ENCODE measurements at places on chromosomes 12 and 14.

- DNase-seq, result no peak
Observed at GRCh38 chr14:41773536-41774279, 167.0 kb downstream of the LRFN5 start.

DNA sequence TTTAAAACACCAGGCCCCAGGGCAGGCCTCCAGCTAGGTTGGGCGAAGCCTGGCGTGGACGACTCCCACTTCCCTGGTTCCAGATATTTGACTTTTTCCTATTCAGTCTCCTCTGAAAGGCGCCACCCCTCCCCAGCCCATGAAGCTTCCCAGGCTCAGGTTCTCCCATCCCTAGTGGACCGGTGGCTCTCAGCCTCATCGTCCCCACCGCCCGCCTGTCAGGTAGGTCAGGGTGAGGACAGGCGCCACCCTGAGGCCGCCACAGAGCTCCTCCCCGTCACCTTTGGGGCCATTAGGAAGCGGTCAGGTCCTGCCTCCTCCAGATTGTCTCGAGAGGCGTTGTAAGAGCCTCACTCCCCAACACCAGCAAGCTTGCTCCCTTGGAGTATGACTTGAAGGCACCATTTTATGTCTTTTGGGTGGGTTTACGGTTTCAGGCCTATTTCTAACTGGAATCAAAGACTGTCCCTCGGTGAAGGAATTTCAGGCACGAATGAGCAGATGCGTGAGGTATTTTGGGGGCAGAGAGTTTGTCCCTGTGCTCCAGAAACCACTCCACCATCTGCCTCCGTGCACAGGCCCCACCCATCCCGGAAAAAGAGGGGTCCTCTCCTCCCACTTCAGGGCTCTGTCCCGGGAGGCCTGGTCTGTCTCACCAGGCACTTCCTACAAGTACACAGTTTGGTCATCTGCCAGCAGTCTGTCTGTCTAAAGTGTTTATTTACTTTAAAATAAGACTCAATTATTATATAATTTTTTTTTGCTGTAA lies 55.6 kb downstream of the TSPAN9 start:
- no peak for DNase-seq

DNA sequence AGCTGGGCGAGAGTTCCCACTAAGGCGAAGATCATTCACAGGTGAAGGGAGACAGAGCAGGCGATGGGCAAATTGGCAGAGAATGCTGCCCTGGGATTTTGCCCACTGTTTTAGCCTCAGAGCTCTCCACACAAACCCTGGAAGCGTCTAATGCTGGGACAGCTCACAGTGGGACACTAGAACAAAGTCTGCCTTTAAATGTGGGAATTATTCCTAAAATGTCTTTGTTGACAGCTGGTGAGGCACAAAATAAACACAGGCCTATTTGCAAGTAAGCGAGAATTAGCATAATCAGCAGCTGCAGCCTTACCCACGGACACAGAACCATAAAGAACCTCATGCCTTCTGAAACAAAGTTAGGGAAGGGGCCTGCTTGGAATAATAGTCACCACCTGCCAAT lies 824.5 kb downstream of the AACS start:
- no peak for DNase-seq

GRCh38 chr14:67151082-67151666 lies 38.1 kb upstream of the GARIN2 start:
- no peak for DNase-seq

DNA sequence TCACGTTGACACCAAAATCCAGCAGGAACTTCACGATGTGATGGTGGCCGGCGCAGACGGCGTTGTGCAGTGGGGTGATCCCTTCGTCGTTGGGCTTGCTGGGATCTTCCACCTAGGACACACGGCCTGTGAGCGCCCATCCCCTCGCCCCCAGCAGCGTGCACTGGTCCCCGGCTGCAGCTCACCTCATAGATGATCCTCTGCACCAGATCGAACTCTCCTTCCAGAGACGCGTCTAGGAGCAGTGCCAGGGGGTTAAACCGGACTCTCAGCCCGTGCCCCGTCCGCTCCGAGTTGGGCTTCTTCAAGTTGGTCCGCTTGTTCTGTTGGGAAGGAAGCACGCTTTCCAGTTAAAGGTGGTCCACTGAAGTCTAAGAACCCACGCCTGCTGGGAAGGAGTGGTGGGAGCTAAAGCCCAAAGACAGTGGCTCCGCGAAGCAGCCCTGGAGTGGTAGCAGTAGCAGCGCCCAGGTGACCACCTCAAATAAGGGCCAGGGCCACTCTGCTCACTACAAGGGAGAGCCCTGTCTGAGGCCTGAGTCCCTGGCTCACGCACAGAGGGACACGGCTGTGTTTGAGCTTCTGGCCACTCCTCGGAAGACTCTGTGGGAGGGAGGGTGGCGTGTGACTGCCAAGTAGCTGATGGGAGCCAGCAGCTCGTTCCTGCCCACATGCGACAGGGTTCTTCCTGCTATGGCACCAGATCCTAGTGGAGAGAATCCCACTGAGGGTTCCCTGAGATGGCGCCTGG lies 23.3 kb downstream of the ZFYVE21 start:
- DNase-seq, result no peak

DNA sequence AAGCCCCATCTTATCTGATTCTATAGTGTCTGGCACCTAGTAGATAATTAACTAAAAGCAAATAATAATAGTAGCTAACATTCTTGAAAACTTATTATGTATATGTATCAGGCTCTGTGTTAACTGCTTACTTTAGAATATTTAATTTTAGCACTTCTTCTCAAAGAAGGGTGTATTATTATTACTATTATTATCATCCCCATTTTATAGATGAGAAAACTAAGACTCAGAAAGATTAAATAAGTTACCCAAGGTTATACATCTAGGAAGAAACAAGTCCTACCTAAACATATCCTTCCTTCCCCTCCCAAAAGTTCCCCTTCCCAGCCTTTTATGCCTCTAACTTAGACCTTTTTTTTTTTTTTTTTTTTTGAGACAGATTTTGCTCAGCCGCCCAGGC lies 61.4 kb downstream of the UBR7 start:
- no peak for DNase-seq

- DNase-seq, result no peak
Observed at GRCh38 chr12:105677672-105678071, 347.2 kb downstream of the C12orf75 start.

- peak; percentile 59 for DNase-seq
Observed at GRCh38 chr12:125773033-125773640, 707.9 kb downstream of the AACS start.

DNA sequence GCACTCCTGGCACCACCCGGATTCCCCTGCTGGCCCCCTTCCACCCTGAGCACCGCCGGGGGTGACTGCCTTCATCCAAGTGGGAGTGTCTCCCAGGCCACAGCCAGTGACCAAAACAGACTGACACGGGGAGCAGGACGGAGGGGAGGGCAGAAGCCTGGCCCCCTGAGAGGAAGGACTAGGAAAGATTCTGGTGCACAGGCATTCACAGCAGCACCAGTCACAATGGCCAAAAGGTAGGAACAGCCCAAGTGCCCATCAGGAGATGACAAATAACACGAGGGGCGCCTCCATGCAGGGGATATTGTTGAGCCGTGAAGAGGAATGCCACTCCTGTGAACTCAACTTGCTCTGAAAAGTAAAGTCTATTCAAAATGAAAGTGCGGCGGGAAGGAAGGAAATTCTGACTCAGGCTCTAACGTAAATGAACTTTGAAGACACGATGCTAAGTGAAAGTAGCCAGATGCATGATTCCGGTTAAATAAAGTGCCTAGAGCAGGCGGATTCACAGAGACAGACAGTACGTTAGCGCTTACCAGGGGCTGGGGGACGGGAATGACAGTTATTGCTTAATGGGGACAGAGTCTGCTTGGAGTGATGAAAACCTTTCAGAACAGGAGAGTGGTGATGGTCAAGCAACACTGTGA lies 146.1 kb upstream of the NCOR2 start:
- DNase-seq, result no peak

GRCh38 chr12:43836475-43836989 lies 651 bp downstream of the TMEM117 start:
- DNase-seq, result no peak

DNA sequence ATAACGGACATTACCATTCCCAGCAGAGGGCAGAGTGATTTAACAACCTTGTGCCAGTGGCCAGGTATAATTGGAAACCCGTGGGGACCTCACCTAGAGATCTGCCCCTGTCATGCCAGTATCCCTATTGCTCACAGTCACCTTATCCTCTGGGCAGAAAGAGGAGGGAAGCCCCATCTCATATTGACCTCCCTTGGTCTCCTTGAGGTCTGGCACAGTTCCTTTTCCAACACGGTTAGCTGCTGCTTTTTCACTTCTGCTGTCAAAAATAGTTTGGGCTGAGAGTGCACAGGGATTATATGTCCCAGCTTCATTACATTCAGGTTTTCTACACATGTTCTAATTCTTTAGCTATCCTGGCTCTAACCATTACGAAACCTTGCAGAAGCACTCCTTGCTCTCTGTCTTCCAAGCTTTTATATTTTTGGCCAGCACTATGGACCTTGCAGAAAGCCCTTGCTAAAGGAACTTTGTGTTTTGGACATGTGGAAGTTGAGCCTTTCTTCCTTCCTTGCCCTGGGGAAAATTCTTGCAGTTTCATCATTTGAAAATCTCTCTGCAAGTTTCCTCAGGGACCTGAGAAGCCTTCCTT lies 111.7 kb upstream of the MIS18BP1 start:
- DNase-seq, result no peak

GRCh38 chr14:64830961-64831360 lies 48.7 kb downstream of the SPTB start:
- no peak for DNase-seq

GRCh38 chr12:1993871-1994371 lies 10.3 kb downstream of the DCP1B start:
- no peak for DNase-seq

- DNase-seq, result no peak
Observed at GRCh38 chr14:44812672-44813071, 149.1 kb downstream of the KLHL28 start.

- DNase-seq, result no peak
Observed at GRCh38 chr14:47149326-47149725, 497.7 kb upstream of the RPL10L start.

DNA sequence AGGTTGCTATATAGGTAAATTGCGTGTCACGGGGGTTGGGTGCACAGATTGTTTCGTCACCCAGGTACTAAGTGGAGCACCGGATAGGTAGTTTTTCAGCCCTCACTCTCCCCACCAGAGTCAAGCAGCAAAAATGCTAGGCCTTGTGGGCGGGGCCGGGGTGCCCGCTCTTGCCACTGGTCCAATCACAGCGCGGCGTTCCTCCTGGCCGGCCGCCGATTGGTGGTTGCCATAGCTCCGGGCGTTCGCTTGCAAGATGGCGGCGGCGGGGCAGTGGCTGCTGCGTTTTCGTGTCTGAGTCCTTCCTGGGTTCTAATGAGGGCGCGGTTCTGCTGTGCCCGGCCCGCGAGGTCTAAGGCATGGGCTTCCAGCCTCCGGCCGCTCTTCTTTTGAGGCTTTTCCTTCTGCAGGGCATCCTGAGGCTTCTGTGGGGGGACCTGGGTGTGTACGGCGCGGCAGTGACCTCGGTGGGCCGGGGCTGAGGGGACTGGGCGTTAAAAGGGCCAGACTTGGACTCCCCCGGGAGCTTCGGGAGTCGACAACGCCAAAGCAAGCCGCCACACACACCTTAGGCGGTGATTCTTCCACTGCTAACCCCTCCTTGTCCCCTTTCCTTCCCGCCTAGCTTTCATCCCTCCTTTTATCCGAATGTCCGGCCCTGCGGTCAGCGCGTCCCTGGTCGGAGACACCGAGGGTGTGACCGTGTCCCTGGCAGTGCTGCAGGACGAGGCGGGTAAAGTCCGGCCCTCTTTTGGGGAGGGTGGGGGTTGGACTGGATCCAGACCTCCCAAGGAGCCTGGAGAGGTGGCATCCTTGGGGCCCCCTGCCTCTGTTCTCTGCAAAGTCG lies at the start of gene TCTN2:
TSS of gene TCTN2 (plus strand) at position 232 of the 847 bp plus-strand sequence. CDS start at position 360, 128 bp downstream.
- DNase-seq, result peak; percentile 99

DNA sequence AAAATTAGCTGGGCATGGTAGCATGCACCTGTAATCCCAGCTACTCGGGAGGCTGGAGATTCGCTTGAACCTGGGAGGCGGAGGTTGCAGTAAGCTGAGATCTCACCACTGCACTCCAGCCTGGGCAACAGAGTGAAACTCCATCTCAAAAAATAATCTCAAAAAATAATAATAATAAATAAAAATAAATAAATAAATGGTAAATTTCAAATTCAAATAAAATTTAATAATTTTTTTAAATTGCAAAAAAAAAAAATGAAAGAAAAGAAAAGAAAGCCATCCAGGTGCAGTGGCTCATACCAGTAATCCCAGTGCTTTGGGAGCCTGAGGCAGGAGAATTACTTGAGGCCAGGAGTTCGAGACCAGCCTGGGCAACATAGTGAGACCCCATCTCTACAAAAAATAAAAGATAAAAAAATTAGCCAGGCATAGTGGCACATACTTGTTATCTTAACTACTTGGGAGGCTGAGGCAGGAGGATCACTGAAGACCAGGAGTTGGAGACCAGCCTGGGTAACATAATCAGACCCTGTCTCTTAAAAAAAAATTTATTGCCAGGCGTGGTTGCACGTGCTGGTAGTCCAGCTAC lies 36.4 kb downstream of the ALDH2 start:
- no peak for DNase-seq

All from ecto neural progenitor cell (in vitro differentiated cells).